ENCODE measurements at places on chromosomes 12 and 14.

DNA sequence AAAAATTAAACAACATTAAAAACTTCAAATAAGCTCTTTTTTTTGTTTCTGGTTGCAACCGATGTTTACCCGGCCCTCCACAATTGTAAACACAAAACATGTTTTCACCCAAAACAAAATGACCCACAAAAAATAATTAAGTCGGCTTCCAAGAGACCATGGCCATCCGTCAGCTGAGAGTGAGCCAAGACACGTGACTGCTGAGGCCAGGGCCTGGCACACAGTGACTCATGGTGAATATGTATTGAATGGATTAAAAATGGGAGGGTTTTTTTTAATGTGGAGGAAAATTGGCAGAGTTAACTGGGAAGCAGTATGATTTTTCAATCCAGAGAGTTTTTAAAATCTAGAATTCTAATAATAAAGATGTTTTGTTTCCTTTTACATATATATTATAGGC, 13.8 kb upstream of the CPNE8 start:
- DNase-seq: no peak

- no peak for DNase-seq
Observed at GRCh38 chr14:23153851-23154796, 29.3 kb downstream of the SLC7A8 start.

DNA sequence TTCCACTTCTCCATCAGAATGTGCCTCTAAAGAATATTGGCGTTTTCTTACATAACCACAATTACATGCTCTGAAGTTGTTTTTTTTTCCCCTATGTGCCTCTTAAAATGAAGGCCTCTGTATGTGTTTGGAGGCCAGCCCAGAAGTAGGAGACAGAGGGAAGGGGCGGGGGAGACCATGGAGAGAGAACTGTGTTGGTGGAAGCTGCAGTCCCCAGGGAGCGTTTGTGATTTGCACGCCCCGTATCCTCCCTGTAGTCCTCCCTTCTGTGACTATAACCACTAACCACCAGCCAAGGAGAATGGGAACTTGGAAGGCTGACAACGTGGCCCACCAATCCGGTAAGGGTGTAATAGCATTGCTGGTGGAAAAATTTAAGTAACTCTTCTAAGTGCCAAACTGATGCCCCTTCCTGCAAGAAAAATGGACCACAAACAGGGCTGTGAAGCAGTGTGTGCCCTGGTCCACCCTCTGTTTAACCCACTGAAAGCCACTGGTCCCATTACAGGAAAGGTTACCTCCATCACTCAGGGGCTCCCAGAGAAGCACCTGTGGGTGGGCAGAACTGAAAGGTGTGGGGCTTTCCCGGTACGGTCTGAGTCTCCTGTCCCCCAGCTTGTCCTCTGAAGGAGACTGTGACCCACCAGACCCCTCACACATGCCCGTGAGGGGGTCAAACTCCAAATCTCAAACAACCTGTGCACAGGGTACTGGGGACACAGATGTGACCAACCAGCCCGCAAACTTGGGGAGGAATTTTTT, 36.8 kb downstream of the CCDC88C start:
- no peak for DNase-seq

DNA sequence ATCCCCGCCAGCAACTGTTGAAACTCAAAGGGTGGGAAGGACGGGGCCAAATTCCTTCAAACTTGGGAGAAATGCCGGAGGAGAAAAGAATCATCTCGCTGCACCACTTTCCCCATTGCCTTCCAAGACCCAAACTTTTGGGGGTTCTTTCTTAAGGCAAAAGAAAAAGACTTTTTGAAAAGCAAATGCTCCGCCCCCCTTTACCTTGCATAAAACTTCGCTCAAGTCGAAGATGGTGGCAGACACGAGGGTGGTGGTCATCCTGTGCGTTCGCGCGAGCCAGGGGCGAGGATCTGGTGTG, 239 bp downstream of the ZFP36L1 start:
- DNase-seq: no peak

DNA sequence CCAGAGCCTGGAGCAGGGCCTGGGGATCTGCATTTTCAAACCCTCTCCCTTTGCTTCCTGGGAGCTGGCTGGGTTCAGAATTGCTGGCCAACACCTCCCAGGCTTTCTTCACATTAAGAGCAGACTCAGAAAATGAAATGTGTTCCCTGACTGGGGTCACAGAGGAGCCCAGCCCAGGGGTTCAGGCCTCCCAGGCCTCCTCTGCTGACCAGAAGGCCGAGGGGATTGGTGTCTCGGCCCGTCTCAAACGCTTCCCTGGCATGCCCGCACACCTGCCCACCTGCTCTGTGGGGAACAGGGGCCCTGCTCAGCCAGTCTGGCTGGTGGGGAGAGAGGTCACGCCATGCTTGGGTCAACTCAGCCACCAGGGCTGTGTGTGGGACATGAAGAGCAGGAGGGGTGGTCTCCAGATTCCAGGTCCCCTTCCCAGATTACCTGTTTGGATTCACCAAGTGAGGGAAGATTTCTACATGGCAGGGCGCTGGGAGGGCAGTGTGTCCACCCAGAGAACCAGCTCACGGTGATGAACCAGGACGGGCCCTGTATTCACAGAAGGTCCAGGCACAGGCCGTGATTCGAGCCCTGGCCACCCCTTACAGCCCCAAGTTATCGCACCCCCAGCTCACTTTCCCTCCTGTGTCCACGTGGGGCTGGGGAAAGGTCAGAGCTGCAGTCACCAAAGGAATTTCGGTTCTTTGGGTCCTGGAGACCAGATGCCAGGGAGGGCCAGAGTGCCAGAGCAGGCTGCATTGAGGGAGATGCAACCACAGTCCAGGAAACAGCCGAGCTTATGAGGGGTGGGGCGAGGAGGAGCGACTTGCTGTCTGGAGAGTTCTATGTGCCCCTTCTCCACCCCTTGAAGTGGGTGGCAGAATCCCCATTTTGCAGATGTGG, 55.2 kb upstream of the RIN3 start:
- no peak for DNase-seq

DNA sequence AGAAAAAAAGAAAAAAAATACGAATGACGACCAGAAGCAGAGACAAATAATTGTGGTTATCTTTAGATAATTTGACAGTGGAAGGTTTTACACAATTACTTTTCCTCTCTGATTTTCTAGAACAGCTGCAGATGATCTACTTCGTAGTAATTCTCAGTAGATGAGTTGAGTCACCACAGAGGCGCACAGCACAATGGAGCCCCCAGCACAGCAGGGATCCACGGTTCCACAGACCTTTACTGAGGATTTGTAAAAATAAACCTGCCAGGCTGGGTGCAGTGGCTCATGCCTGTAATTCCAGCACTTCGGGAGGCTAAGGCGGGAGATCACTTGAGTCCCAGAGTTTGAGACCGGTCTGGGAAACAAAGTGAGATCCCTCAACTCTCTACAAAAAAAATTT, 29.3 kb downstream of the AMN start:
- DNase-seq: no peak

- no peak for DNase-seq
Observed at GRCh38 chr14:29897181-29897580, 30.5 kb downstream of the PRKD1 start.

- DNase-seq: no peak
Observed at GRCh38 chr12:24630446-24630845, 318.5 kb downstream of the BCAT1 start.

- no peak for DNase-seq
Observed at GRCh38 chr12:107092669-107093416, 506 bp downstream of the CRY1 start.

DNA sequence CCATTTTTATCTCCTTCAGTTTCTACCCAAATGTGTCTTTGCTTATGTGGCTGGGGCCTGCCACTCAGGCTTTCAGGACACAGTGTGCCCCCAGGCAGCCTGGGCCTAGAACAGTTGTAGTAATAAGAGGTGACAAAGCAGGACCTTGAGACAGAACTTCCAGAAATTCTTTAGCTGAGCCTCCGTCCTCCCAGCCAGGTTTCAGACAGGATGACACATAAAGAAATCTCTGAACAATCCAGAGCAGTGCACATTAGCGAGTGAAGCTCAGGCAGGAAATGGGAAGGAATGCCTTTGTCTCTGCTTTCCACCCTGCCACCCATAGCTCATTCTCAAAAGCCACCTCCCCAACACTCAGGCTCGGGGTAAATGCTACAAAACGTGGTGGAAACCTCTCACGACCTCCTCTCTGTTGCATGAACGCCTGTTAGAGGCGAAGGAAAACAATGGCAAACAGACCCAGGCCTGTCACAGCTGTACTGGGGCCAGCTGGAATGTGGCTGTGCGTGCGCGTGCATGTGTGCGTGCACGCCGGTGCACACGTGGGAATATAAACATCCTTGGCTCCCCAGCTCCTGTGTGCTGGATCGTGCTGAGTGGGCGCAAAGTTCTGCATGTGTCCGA, 286.7 kb downstream of the ZFP36L1 start:
- DNase-seq: no peak

GRCh38 chr14:74065746-74066575, 18.3 kb downstream of the ALDH6A1 start:
- no peak for DNase-seq

DNA sequence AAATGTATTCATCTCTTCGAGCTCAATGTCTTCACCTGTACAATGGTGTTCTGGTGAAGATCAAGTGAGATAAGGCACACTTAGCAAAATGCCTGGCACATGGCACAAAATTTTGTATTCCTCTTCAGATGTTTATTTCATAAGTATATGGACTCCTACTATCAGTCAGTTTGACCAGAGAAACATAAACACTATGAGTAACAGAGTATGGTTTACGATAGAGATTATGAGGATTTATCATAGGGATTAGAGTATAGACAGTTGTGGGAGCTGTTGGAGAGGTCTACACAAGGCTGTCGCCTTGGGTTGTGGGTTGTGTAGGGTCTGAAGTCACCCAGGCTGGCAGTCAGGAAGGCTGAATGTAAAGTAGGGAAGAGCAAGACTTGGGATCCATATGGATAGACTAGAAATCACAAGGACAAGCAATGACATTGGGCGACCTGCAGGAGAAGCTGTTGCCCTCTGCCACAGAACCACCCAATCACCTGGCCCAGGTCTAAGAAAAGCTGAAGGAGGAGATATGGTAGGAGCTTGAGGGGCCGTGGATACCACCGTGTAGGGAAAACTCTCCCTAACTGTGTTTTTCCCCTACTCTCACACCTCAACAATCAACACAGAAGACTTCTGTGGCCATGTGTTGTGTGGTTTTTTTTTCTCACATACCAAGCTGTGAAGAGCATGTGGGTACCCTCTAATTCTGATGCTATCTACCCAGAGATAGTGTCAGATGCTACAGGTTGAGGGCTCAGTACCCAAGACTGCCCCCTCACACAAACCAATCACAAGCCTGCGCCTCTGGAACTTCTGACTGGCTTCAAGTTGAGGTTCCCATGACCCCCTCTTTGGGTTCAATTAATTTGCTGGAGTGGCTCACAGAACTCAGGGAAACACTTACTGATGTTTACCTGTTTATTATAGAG, 27.2 kb upstream of the RESF1 start:
- no peak for DNase-seq

- no peak for DNase-seq
Observed at GRCh38 chr12:64700532-64700931, 58.7 kb downstream of the GNS start.

DNA sequence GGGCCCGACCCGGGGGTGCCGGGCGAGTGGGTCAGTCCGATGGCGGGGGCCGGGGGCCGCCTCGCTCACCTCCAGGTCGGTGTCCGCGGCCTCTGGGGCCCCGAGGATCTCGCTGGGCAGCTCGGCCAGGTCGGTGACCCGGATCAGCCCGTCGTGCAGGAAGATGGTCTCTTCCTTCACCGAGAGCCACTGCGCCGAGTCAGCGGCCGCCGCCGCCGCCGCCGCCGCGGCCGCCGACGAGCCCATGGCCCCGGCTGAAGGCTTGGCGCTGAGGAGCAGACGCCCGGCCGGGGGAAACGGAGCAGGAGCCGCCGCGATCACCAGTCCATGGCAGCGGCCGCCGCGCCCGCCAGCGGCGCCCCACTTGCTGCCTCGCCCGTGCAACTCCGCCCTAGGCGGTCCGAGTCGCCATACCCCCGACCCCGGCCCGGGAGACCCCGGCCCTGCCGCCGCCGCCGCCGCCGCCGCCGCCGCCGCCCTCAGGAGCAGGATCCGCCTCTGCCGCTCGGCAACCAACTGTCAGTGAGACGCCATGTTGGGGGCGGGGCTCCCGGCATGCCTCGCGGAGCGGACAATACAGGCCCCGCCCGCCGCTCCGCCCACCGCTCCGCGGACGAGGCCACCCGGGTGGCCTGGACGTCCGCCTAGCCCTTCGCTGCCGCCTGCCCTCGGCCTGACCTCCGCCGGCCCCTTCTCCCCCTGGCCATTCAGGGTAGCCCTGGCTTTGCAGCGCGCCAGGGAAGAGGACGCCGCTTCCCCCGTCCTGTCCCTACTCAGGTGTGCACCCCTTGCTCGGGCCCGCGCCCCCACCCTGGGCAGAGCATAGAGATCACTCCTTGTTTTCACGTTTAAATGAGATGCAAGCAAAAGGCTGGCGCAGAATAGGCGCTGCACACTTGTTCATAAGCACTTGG, at the start of gene HECTD4:
HECTD4 (minus strand) TSS at position 549 of the 914 bp plus-strand sequence; CDS start at position 246, 303 bp downstream.
- peak; percentile 98 for DNase-seq

GRCh38 chr14:100393362-100393761, 70.2 kb downstream of the SLC25A47 start:
- no peak for DNase-seq

DNA sequence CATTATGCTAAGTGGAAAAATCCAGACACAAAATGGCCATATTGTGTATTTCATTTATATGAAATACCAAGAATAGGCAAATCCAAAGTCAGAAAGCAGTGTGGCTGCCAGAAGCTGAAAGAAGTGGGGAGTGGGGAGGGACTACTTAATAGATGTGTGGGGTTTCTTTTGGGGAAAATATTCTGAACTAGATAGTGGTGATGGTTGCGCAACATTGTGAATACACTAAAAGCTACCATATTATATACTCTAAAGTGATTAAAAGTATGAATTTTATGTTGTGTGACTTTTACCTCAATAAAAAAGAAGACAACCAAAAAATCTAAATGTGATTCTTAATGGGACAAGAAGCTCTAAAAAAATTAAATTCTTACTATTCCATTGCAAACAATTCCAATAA, 272.6 kb downstream of the DAD1 start:
- DNase-seq: no peak

- DNase-seq: no peak
Observed at GRCh38 chr12:101243074-101243473, 33.0 kb upstream of the SLC5A8 start.

GRCh38 chr12:27898022-27898421, 74.5 kb downstream of the PTHLH start:
- DNase-seq: no peak

- no peak for DNase-seq
Observed at GRCh38 chr12:115305275-115305674, 621.3 kb upstream of the TBX3 start.

DNA sequence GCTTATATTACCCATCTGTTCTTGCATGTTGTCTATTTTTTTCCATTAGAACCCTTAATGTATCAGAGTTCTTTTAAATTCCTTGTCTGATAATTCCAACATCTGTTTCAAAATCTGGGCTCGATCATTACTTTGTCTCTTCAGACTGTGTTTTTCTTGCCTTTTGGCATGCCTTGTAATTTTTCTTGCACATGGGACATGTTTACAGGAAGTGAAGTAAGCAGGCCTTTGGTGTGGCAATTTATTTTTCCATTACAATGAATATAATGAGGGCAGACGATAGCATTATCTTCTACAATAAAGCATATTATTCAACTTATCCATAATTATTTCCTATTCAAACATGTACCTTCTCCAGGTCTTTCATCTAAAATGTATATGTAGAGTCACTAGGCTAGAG, 48.3 kb downstream of the STXBP6 start:
- no peak for DNase-seq
